ENCODE measurements at places on chromosomes 5 and 9.
A peak's percentile ranks its signal among the peaks of the same experiment; 100 is the strongest.

DNA sequence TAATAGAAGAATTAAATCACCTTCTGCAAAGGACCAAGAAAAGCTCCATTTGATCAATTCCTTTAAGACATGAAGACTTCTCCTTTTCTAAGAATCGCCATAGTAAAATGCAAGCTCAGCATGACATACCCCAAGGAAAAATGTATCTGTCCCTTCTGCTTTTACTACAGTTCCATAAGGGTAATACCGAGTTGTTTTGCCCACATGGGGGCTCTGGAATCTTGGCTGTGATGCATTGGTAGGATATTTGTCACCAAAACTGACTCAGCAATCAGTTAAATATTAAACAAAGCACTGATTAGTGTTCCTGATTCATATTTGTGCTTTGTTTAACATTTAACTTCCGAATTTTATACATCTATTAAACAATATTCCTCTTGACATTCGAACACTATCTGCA is 24.3 kb upstream of the KCNIP1 start:
- DNase-seq = no peak

DNA sequence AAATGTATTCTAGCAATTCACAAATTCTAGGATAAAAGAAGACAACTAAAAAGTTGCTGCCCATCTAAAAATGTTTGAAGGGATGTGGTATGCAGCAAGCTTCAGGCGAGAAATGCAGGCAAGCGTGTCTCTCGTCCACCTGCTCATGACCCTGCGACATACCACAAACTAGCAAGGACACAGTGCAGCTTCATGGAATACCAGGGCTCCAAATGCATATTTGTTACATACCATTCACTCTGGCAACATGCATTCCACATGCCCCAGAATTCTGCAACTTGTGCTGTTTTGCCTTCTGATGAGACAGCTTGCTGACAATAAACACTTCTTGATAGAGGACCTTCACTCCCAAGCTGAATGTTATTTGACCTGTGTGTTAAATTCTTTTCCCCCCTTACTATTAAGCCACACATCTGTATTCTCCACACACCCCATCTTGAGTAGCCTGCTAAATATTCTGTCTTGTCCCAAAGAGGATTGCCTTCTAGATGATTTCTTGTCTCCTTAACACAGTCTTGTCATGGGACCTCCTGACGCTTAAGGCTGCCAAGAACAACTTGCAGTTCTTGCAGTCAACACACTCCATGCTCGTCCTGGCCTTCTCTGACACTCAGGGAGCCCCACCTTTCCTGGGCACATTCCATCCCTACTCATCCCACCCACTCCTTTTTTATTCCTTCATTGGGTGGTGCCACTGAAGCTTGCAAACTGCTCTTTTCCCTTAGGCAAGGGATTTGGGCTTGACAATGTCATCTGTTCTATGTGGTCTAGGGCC is 340.5 kb downstream of the PIK3R1 start:
- no peak for DNase-seq

DNA sequence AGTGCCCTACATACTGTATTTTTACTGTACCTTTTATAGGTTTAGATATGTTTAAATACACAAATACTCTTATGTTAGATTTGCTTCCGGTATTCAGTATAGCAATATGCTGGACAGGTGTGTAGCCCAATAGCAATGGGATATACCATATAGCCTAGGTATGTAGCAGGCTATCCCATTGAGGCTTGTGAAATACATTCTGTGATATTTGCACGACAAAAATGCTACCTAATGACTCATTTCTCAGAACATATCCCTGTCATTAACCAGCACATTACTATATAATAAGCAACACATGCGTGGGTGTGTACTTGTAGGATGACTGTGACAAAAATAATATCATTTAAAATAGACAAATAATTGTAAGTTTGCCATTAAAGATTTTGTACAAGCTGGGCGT is 208.8 kb downstream of the MRPS30 start:
- DNase-seq = no peak

DNA sequence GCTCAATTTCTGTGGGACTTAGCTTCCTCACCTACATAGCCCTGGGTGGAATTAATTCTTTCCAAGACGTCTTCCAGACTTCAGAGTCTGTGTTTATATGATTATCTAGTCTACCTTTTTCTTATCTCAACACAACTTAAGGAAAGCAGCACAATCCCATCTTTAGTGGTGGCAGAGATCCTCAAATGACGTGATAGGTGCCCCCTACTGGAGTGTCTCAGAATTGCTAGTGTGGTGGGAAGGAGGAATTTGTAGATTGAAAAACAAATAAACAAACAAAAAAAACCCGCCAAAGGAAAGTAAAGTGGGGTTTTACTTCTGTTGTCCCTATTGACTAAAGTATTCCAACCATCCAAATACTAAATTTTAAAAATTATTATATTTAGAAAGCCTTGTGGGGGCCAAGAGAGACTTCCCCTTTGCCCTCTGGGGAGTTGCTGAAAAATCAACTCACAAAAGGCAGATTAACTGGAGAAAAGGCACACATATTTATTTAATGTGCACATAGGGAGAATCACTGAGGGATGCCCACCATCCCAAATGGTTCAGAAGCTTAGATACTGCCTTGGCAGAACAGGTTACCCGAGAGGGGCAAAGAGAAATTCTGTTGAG is 283.3 kb downstream of the TMEM167A start:
- DNase-seq = peak; percentile 26

DNA sequence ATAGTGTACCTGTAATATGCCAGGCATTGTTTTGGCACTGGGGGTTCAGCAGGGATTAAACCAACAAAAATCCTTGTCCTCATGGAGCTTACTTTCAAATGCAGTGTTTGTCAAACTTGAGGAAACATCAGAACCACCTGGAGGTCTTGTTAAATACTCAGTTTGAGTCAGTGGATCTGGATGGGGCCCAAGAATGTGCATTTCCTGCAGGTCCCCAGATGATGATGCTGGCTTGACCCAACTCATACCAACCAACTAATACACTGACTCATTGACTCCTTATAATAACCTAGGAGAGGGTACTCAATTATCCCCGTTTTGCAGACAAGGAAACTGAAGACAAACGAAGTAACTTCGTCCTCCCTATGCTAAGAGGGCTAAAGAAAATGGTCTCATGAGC is 11.3 kb downstream of the WWC1 start:
- DNase-seq = peak; percentile 63

- no peak for DNase-seq
Observed at GRCh38 chr9:71509054-71509453, 259.3 kb downstream of the CEMIP2 start.

- DNase-seq = no peak
Observed at GRCh38 chr5:163562071-163562470, 56.7 kb downstream of the MAT2B start.

DNA sequence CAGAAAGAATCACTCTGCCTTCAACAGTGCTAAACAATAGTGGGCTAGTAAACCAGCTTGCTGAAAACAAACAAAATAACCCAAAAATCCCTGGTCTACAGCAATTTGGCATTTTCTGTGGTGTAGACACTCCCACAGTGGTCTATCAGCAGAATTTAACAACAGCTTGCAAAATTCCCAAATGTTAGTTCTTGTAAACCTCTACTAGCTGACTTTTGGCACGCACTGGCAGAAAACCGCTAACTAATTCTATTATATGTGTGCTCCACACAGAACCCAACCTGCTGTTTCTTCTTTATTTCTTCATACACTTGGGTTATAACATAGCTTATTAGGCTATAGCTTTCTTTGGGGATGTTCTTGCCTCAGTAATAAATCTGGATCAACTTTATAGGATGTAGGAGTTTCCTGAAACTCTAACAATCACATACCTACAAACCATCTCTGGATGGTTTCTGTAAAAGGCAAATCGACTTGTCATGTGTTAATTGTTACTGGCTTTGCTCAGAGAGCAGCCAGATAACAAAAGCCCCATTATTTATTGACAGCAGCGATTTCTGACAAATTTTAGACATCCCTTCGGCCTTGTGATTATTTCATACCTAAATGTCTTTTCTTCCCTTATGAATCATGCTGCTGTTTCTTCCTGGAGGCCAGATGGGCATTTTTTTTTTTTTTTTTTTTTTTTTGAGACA is 82.7 kb upstream of the NAA35 start:
- no peak for DNase-seq

DNA sequence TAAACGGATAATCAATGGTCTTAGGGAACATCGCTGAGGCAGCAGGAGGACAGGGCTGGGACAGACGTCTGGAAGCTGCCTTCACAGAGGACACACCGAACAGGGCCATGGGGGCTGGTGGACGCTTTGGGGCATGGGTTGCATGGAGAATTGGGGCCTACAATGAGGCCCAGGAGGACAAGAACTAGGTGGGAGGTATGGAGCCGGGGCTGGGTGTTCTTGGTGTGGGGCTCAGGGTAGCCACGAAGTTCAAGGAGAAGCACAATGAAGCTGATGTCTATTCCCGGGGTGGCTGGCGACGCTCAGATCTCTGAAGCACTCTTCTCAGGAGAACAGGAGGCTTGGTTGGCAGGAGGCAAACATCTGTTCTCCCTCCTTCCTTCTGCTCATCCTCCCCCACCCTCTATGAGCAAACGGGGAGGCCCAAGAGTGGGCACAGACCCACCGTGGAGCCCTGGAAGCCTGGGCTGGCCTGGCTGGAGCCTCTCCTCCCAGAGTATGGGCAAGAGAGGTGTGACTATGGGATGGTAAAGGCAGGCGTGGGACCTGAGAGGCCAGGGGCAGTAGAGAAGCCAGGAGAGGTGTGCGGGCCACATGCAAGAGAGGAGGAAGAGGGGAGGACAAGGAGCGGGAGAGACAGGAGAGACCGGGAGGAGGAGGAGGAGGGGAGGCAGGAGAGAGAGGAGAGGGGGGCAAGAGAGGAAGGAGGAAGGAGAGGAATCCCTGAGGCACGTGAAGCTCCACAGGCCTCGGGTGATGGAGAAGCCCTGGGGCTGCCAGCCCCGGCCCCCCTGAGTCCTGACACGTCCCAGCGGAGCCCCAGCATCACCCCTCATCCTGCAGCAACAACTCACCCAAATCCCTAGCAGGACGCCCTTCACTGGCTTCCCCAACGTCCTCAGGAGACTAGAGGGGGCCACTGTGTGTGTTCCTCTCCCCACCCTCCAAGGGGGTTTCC is 159.1 kb downstream of the OLFM1 start:
- DNase-seq = no peak

DNA sequence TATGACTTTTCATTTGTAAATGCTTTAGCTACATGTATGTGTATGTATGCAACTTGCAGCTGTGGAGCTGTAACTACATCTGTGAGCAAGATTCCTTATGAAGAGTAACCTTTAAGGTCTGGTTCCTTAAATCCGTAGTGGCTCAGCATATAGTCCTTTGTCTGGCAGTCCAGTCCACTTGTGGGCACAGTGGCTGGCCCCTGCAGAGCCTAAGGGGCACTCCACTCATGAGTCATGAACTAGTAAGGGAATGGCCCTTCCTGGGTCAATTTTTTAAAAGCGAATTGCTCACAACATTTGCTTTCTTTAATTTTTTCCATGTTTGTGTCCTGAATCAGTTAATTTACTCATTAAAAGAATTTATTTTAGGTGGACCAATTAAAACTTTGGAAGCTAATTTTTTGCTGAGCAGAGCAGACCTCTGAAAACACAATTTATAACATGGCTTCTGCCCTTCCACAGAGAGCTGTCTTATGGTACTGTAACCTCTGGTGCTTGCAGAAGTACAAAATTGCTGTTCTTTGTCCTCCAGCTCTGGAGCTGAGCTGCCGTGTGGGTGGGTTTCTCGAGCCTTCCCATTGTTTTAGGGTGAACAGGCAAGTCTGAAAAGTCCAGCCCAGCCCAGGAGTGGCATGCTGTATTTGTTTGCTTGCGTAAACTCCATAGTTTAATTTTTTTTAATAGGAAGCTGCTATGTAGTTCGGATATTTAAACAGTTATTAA is 110.1 kb downstream of the MVB12B start:
- no peak for DNase-seq

DNA sequence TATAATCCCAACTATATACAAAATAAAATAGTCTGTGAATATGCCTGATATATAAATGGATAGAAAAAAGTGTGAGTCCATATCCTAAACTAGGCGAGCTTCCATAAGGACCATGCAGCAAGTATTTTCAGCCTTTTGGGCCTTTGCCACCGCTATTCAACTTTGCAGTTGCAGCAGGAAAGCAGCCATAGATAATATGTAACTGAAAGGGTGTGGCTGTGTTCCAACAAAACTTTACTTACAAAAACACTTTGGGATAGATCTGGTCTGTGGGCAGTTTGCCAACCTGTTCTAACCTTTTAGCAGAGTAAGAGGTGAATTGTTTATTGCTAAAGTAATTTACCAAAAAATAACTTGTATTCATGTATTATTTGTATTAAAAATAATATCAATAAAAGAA is 127.8 kb upstream of the GPR151 start:
- DNase-seq = no peak

GRCh38 chr9:14497476-14497875 is 183.5 kb upstream of the NFIB start:
- no peak for DNase-seq

- DNase-seq = no peak
Observed at GRCh38 chr5:14449052-14449661, 132.4 kb upstream of the OTULINL start.

Measured in HCT116 (cell line).